ENCODE measurements at places on chromosomes 7 and 10.

DNA sequence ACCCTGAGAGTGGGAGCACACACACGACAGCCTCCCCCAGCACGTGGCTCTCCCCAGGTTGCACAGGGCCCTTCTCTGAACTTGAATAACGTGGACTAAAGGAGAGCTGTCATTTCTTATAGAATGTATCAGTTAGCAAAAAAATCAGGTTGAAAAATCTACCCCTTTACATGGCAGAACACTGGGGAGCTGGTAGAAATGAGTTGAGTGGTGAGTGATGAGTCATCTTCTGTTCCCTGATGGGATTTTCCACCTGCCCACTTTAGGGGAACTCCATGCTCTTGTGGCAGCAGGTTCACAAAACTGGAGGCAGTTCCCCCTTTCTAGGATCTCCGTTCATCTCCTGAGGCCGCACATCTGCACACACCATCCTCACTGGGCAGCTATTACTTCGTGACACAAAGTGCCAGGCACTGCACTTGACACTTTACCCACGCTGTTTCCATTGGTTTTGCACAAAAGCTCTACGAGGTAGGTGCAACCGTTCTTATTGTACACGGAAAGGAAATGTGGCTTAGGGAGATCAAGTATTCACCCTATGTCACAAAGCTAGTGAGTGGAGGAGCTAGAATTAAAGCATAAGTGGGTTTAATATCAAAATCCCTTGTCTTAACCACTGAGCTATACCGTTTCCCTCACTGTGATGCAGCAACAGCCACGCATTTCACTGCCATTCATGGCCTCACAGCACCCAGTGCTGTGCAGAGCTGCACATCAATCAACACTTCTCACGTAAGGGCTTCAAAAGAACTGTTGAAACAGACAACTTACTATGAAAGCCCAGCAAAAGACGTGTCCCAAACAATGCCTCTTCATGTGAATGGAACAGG is 80.2 kb downstream of the RNF216 start:
- DNase-seq = no peak

- no peak for DNase-seq
Observed at GRCh38 chr7:39678930-39679709, 55.7 kb downstream of the RALA start.

GRCh38 chr7:83267141-83267631 is 104.5 kb upstream of the PCLO start:
- no peak for DNase-seq

DNA sequence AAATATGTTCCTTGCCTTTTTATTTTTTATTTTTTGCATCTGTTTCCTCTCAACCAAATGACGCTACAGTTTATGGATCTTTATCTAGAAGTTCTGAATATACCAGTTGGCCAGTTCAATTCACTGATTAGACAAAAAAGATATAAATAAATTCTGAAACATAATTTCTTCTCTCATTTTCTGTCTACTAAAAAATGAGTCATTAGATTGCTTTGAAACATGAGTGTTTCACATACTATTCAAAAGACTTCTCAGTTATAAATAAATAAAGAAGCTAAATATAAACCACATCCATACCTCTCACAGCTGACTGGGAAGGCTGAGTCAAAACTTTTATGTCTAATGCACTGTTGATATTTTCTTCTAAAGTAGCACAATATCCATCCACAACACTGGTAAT is 97.6 kb upstream of the GPR22 start:
- DNase-seq = no peak

- DNase-seq = no peak
Observed at GRCh38 chr10:806451-807162, 117.1 kb upstream of the DIP2C start.

DNA sequence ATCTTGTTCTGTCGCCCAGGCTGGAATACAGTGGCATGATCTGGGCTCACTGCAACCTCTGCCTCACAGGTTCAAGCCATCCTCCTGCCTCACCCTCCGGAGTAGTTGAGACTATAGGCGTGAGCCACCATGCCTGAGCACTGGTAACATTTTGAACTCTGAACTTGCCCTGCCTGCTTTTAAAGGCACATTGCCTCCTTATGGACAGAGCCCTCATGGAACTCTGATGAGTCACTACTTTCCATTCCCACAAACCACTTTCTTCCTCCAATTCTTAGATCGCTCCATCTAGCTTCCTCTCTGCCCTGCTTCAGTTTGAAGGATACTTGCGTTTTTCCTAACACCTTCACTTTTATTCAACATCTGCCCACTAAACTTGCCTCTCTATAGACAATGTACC is 38.1 kb downstream of the PRPS1L1 start:
- no peak for DNase-seq

DNA sequence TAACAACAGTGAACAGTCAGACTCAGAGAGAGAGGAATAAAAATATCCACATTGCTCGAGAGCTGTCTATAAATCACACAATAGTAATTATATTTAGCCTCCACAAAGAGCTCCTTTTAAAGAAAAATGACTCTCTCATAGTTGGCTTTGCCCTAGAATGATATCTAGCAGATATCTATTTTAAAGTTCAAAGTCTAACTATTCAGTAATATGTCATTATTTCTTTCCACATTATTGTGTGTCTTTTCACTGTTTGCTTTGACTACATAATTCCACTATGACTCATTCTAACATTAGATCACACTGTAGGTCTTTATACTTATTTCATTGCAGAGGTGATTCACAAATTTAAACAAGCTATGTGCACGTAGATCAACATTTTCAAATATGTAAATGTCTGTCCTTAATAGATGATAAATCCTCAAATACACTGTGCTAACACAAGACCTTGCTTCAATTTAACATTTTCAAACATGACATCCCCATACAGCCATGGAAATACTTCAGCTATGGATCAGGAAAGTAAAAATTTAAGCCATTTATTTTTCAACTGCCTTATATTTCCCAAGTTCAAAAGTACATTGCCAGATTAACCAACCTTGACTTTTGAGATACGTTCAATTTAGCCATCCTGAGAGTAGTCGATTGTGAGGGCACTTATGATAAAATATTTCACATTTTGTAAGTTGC is 99.9 kb upstream of the AKR1E2 start:
- DNase-seq = no peak

DNA sequence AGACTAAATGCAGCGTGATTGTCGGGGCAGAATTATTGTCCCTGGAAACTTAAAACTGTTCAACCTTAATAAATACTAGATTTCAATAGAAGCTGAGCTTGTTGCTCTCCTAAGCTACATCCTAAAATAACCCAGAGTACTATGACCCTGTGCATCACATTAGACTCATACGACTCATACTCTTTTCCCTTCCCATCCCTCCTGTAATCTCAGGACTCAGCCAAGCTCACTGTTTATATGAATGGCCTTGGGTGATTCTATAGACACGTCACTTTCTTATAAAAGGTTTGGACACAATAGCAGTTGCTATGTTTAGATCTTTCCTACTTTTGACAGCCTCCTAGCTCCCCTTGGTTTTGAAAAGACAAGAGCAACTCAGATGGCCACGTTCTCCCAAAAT is 17.2 kb downstream of the TCF7L2 start:
- no peak for DNase-seq

- peak; percentile 97 for DNase-seq
Observed at GRCh38 chr7:128236924-128237586, 4.0 kb upstream of the LEP start.

DNA sequence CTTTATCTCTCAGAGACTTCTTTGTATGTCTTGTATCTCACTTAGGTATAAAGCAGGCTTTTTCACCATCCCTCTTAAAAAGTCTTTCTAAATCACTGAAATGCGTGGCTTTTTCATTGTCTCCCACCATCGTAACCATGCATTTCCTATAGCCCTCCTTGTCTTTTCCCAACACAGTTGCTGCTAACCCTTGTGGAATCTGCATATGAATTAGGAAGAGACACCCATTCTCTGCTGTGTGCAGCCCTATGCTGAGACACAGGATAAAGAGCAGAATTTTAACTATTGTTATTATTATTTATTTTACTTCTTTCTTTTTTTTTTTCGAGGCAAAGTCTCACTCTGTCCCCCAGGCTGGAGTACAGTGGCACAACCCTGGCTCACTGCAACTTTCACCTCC is 804.3 kb upstream of the COBL start:
- no peak for DNase-seq

DNA sequence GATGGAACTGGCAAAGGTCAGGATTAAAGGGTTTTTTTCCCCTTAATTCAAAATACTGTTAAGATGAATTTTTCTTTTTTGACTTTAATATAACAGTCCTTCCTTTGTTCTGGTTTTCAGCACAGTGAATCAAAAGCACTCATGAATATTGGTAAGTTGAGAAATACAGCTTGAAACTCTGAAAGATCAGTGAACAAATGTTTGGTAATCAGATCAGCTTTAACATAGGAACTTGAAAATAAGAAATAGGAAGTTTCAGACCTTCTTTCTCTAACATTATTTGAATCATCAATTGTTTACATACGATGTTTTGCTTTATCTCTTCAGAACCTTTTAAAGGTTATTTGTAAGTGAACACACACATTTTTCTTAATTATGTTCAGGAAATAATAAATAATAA is 90.5 kb downstream of the SGMS1 start:
- DNase-seq = no peak

DNA sequence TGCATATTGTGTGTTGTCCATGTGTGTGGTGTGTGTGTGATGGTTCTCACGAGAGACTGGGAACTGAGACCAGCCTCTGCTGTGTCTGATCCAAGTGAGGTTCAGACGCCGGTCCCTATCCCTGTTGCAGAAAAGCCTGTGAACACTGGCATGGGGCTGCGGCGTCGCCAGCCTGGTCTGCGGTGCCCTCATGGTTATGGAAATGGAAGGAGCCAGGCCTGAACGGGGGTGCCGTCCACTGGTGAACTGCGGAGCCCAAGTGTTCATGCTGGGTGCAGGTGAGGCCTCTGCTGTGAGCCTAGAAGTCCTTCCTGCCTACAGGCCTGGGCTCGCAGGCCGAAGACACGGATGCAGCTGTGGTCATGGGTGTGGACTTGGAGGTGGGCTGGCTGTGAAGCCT is 18.7 kb upstream of the NCAPG2 start:
- no peak for DNase-seq

GRCh38 chr7:123798532-123799188 is 46.3 kb upstream of the HYAL4 start:
- no peak for DNase-seq

DNA sequence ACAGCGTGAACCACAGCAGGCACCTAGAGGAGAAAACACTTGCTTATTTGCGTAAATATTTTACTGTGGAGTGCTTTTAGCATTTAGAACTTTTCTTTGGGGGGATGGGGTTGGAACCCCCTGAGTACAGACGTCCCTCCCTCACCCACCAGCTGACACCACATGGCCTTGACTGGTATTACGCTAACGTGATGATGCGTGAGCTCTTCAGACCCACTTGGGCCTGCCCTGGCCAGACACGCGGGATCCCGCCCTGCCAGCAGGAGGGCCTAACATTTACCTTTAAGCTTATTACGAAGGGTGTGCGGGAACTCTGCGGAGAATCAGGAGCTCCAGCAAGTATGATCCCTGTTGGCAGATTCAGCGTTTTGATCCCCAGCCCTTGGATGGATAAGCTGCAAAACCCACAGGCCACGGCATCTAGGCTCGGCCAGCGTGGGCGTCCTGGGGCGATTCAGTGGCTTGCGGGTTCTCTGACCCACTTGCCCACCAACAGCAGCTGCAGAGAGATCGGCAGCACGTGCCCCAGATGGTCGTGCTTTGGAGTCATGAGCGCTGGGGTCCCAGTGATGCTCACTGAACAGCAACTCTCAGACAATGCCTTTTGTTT is 545.5 kb upstream of the FOXK1 start:
- no peak for DNase-seq

- no peak for DNase-seq
Observed at GRCh38 chr7:39367943-39368342, 198.3 kb upstream of the YAE1 start.

- no peak for DNase-seq
Observed at GRCh38 chr7:33425929-33426678, 296.7 kb downstream of the BBS9 start.

DNA sequence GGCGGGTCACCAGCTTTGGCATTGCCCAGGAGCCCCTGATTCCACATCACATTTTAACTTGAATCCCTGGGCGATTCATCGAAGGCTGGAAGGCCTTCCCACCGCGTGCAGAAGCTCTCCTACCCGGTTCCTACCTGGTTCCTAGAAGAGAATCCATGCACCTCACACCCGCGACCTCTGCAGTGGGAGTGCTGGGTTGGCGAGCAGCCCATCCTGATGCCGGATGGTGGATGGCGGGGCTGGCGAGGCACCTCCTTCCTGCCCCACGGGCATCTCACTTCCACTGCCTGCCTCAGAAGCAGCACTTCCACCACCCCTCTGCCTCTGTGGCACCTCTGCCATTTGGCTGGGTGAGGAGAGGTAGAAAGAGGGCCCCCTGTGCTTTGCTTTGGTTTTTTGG is 32.0 kb downstream of the NUB1 start:
- no peak for DNase-seq

- no peak for DNase-seq
Observed at GRCh38 chr7:128112018-128112780, 81.0 kb upstream of the LRRC4 start.

DNA sequence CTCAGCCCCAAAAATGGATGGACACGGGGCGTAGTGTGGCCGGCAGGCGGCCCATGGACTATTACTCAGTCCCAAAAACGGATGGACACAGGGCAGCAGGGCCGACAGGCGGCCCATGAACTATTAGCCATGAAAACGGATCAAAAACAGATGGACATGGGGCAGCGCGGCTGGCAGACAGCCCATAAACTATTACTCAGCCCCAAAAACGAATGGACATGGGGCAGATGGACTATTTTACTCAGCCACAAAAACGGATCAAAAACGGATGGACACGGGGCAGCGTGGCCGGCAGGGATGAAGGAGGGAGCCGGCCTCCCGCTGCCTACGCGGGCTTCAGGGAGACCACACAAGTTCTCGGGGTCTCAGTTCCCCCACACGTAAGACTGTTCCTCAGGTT is 32.9 kb downstream of the GPER1 start:
- DNase-seq = no peak

DNA sequence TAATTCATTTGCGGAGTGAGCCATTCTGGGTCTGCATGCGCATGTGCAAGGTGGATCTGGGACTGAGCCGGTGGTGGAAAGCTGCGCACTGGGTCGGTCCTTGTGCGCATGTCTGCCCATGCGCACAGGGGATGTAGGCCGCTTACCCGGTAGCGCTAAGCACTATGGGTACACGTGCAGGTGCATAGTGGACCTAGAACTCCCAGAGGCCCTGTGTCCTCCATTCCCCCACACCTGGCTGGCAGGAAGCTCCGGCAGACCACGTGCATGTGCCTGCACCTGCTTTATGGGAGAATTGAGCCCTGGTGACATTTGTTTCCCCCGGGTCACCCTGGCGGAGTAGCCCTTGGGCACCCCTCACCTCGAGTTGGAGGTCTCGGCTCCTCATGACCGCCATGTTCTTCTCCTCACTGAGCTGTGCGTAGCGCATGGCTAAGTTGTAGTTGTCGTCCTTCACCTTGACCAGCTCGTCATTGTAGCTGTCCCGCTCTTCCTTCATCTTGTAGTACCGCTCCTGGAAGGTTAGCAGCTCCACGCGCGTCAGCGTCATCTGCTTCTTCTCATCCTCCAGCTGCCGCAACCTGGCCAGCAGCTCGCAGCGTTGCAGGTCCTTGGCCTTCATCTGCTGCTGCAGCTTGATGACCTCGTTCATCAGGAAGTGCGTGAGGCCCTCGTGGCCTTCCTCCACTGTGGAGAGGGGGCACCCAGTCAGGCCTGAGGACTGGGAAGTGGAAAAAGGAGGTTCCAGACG is 99.6 kb downstream of the CARD11 start:
- no peak for DNase-seq

All from AML-193 (cell line).